ENCODE measurements at places on chromosomes 7 and 10.

DNA sequence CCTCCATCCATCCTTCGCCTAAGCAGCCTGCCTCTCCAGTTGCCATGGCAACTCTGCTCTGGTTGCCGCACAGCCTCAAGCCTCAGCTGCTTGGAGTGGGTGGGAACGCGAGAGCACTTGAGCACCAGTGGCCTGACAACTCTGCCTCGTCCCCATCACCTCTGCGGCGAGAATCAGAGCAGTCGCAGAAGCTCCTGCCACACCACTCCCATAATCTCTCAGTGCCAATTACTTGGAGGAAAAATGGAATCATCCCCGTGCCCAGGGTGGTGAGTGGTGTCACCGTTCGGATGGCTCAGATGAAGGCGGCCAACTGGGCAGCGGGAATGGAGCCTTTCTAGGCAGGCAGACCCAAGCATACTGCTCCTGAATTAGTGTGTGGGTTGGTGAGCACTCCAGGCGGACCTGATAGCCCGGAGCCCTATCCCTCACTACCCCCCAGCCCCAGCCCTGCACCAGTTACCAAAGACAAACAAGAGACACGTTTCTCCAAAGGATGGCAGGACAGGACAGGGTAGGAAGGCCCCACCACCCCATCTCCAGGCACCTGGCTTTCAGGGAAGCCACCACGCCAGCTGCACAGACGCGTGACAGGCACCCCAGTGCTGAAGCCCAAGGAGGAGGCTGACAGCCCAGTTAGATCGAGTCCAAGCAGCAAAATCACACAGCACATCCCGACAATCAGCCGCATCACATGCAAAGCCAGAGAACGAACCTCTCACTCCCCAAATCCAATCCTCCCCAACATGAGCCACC is 335.4 kb downstream of the PTPRN2 start:
- DNase-seq = no peak

GRCh38 chr7:154777489-154777888 is 225.4 kb downstream of the PAXIP1 start:
- no peak for DNase-seq

- no peak for DNase-seq
These were observed 76.3 kb upstream of the GSDME start for GRCh38 chr7:24833549-24833948.

- DNase-seq = peak; percentile 88
These were observed 5.7 kb downstream of the ARPC1B start for GRCh38 chr7:99380032-99380822.

GRCh38 chr7:151709141-151710038 is 167.5 kb downstream of the PRKAG2 start:
- DNase-seq = no peak

GRCh38 chr10:111724121-111724520 is 459.4 kb downstream of the GPAM start:
- no peak for DNase-seq

All from Caki2 (cell line).